OCI-LY7 (cell line): ENCODE measurements at places on chromosomes 1 and 21. TPM values are rescaled to one million over a fixed set of nuclear protein-coding genes. Genes with fewer than 3 reads are reported as not detected.

GRCh38 chr21:44991538-44992483, 52.0 kb downstream of the SLX9 start:
- no peak for DNase-seq

DNA sequence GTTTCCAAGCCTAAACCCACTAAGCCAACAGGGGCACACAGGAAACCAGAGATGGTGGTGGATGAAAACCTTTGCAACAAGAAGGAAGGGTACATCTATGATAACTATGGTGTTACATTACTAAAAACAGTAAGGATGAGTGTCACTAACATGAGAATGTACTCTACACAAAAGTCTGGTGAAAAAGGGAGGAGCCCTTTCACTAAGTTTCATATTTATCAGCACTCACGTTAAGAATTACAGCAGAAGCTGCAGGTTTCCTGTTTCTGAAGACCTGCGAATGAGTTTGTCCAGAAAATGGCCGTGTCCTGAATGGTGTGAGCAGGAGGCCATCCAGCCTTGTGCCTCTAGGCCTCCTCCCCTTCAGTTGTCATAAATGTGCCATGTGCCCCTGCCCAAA, 17.8 kb downstream of the ABCG1 start:
- peak; percentile 40 for DNase-seq

DNA sequence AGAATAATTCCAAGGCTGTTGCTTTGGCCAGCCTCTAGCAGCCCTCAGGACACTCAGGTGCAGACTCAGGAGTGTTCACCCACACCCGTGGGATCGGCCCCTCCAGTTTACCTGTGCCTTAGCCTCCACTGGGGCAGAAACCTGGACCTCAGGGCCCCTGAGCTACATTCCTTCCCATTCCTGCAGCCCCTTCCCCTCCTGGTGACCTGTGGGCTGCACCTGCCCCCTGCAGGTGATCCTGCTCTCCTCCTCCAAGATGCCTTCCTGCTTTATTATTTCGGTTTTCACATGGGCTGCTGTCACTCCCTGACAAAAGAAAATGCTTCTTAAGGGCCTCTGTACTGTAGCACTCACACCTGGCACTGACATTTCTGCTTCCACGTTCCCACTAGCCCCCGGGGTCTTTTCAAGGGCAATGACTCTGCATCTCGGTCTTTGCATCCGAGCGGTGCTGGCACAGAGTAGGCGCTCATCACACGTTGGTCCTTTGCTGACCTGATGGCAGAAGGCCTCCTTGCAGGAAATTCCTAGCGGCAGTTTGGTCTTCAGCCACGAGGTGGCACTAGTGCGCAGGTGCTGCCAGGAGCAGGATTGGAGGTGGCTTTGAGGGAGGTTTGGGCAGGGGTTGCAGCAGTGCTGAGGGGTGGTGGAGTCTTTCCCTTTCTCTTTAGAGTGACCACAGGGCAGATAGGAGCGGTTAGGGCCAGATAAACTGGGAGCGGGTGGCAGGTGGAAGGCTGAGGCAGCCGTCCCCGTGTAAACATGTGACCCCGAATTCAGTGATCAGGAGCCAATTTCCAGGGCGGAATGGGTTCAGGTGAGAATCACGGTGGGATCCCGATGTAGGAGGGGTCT, 25.3 kb upstream of the ETV3 start:
- DNase-seq, result peak; percentile 64

DNA sequence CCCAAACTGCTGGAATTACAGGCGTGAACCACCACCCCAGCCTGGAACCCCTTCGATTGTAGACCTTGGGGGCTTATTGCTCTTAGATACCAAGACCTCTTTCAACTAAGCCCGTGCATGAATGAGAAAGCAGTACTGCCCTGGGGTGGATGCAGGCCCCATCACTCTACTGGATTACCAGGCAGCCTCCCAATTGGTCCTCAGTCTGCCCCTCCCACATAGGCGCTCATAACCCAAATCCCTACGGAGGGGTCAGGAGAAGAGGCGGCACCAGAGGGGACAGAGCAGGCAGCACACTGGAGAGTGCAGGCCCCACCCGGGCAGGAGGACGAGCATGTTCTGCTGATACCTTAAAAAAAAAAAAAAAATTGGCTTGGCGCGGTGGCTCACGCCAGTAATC, 12.4 kb upstream of the STMN1 start:
- no peak for DNase-seq

GRCh38 chr1:227390525-227390924, 72.2 kb upstream of the CDC42BPA start:
- no peak for DNase-seq

DNA sequence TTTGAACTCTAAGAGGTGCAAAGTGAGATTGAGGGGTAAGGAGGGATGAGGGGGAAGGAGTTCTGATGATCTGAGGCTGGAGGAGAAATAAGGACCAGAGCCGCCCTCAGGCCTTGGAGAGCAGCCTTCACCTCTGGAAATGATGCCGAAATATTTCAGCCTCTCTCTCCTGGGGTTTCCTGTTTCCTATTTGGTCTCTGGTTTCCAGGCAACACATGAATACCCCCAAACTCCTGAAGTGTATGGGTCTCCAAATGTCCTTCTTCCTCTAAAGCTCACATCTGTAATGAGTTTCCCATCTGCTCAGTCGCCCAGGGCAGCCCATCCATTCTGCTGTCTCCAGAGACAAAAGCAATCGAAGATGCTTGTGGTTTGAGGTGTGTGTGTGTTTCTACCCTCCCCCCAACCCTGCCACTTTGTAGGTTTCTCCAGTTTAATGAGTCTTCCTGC, 52.0 kb upstream of the FAM20B start:
- peak; percentile 65 for DNase-seq

DYNLT5 gene
- total RNA-seq, result 0.30 TPM in 1 of 2 replicates, not detected in the other

PDE4B gene
- 2.4 and 3.6 TPM in 2 replicates for total RNA-seq

CD34 gene
- total RNA-seq, result not detected in 2 replicates

FRRS1 gene
- total RNA-seq, result 6.5 and 7.2 TPM in 2 replicates

EXO1 gene
- total RNA-seq, result 66.3 and 78.0 TPM in 2 replicates
